Activated CD8-positive, alpha-beta memory T cell treated with anti-CD3 and anti-CD28 coated beads for 1 hour (primary cell): ENCODE measurements at places on chromosomes 7 and 10.

- DNase-seq = no peak
These were observed 176.5 kb downstream of the GFRA1 start for GRCh38 chr10:116096526-116096925.

DNA sequence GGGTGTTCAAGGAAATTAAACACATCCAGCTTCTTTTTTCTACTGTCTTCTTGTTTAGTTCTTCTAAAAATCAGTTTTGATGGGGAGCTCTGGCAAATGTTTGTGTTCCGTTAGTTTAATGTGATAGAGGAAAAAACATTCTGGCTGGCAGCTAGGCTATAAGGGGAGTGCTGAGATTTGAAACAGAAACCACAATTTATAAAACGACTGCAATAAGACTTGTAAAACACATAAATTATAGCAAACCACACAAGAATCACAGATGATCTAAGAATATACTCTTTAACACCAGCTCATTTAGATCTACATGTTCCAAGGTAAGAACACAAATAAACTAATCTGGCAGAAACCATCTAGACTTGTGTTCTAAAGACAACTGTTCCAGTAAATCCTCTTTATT, 425.5 kb downstream of the CNTNAP2 start:
- no peak for DNase-seq

DNA sequence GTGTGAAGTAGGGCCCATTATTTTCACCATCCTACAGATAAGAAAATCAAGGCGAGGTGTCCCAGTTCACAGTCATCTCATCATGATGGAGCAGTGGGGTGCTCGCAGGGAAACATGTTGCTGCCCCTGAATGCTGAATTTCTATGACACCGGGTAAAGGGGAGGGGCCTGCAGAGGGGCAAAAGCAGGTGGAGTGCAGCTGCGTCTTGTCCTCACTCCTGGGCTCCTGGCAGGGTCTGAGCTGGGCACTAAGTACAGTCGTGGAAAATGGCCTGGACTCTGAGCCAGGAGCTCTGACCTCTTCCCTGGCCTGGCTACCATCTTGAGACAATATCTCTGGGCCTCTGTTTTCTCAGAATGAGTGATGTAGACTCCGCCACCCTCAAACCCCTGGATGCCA, 253.1 kb upstream of the PITRM1 start:
- no peak for DNase-seq

GRCh38 chr10:25615926-25616325, 318.1 kb upstream of the MYO3A start:
- no peak for DNase-seq

DNA sequence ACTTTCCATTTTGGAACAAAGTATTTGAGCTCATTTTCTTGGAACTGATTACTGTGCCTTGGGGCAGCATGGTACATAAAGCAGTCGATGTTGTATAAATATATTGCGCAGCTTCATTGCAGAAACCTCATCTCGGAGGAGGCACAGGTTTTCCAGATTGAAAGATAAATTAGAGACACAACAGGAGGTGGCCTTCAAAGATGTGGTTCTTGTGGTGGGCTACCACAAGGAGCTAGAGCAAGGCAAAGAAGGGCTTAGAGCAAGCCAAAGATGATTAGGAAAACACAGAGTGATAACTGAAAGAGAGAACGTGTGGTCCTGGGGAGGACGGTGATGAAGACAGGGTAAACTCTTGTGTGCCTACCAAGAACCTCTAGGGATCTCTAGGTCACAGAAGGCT, 169.1 kb upstream of the TNS3 start:
- no peak for DNase-seq

- DNase-seq = no peak
These were observed 12.1 kb downstream of the ENTPD1 start for GRCh38 chr10:95767884-95768556.

- DNase-seq = no peak
These were observed 15.6 kb upstream of the PARP12 start for GRCh38 chr7:140078392-140078791.

GRCh38 chr10:48838834-48839233, 100.8 kb downstream of the LRRC18 start:
- DNase-seq = no peak

GRCh38 chr10:78784546-78784945, 284.2 kb upstream of the ZMIZ1 start:
- DNase-seq = no peak
